ENCODE measurements at places on chromosomes 6 and 20.

DNA sequence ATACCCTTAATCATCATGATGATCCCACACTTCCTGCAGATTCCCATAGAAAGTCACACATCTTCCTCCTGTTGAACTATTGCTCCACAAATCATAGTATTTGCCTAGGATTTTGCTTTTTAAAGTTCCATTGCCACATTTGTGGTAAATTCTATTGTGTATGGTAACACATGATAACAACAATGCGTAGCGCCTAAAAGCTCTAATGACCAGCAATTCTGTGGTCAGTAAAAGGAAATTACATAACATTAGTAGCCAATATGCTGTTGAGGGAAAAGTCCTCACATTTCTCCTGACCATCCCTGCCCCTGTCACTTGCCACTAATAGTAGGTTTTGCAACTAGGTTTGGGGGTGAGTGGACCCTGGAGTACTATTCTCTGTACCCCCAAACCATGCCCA, 31.8 kb upstream of the PDE7B start:
- no peak for DNase-seq

DNA sequence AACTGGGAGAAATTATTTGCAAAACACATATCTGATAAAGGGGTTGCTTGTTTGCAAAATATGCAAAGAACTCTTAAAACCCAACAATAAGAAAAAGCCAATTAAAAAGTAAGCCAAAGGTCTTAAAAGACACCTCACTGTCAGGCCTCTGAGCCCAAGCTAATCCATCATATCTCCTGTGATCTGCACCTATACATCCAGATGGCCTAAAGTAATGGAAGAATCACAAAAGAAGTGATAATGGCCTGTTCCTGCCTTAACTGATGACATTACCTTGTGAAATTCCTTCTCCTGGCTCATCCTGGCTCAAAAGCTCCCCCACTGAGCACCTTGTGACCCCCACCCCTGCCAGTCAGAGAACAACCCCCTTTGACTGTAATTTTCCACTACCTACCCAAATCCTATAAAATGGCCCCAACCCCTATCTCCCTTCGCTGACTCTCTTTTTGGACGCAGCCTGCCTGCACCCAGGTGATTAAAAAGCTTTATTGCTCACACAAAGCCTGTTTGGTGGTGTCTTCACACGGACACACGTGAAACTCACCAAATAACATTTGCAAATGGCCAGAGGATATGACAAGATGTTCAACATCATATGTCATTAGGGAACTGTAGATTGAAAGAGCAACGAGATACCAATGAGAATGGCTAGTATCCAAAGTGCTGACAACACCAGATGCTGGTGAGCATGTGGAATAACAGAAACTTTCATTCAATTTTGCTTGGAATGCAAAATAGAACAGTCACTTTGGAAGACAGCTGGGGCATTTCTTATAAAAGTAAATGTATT, 565.0 kb upstream of the ADGRB3 start:
- no peak for DNase-seq

GRCh38 chr6:35081426-35081851, 59.7 kb downstream of the TCP11 start:
- DNase-seq = no peak

DNA sequence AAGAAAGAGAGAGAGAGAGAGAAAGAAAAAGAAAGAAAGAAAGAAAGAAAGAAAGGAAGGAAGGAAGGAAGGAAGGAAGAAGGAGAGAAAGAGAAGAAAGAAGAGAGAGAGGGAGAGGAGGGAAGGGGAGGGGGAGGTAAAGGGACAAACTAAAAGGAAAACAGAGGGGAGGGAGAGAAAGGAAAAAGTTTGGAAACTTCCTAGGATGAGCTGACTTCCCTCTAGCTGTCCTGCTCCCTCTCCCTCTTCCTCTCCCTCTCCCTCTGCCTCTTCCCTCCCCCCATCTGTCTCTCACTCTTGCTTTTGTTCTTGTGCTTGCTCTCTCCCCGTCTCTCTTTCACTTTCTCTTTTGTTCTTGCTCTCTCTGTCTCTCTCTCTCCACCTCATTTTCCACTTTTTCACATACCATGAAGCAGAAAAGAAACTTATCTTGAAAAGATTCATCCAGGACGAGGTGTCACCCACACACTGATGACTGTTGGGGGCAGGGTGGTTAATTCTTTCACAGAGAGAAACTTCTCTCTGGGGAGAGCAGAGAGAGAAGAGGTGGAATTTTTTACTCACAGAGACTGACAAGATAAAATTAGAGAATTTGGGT, 56.4 kb upstream of the DUSP22 start:
- peak; percentile 81 for DNase-seq

- peak; percentile 21 for DNase-seq
Observed at GRCh38 chr6:4210629-4211419, 75.4 kb upstream of the ECI2 start.

DNA sequence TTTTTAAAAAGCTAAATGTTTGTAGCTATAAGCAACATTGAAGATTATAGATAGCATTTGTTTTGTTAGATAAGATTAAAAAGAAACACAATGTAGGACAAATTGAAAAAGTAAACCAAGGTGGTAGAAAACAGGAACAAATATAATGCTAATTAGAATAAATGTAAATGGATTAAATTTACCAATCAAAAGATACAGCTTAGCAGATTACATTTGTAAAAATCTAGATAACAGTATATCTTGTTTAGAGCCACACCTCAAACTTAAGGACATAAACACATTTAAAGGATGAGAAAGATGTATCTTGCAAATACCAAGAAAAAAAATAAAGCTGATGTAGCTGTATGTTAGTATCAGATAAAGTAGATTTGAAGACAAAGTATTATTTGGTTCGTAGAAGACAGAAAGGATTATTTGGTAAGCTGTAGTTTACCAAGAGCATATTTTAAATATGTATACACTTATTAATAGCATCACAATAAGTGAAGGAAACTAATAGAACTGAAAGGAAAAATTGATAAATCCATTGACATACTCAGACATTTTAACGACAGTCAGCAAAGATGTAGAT, 107.2 kb downstream of the TULP4 start:
- DNase-seq = no peak

- DNase-seq = no peak
Observed at GRCh38 chr6:22325481-22325880, 28.6 kb upstream of the PRL start.

GRCh38 chr6:18034798-18035202, 47.4 kb upstream of the KIF13A start:
- DNase-seq = no peak

GRCh38 chr6:89214197-89214596, 3.0 kb downstream of the GABRR1 start:
- no peak for DNase-seq

DNA sequence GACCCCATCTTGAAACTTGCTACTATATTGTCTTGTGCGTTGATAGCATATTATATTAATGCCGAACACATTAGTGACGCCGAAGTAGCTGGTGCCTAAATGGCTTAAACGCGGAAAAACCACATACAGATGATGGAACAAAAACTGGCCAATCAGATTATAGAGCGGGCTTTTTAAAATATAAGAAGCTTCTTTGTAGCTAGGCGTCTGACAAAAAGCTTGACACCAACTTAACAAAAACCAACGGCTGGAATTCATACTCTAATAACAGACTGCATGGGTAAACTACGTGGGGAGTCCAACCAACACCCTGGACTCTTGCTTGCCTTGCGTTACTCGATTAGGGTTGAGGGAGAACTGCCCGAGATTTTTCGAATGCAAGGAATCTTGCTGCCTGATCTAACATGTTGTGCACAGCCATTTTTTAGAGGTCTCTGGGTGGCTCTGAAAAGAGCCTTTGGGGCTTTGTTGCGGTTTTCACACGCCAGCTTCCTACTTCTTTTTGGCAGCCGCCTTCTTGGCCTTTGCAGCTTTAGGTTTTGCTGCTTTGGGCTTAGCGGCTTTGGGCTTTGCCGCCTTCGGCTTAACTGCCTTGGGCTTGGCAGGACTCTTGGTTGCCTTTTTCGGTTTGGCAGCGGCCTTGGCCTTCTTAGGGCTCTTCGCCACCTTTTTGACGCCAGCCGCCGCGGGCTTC, 45.7 kb downstream of the OR2B2 start:
- peak; percentile 30 for DNase-seq

GRCh38 chr20:48861444-48861843, 33.6 kb upstream of the PREX1 start:
- no peak for DNase-seq

GRCh38 chr6:109912118-109912517, 66.0 kb upstream of the GPR6 start:
- no peak for DNase-seq

GRCh38 chr6:105677671-105678475, 275.0 kb upstream of the PREP start:
- no peak for DNase-seq

- DNase-seq = no peak
Observed at GRCh38 chr6:5995949-5996713, 10.6 kb downstream of the NRN1 start.

Data from activated CD4-positive, alpha-beta T cell treated with anti-CD3 and anti-CD28 coated beads, Interleukin-2, amount 50 U/mL, for 24 hours (primary cell).